Fibroblast of skin of left biceps (primary cell): ENCODE measurements at places on chromosomes 16 and 17.

DNA sequence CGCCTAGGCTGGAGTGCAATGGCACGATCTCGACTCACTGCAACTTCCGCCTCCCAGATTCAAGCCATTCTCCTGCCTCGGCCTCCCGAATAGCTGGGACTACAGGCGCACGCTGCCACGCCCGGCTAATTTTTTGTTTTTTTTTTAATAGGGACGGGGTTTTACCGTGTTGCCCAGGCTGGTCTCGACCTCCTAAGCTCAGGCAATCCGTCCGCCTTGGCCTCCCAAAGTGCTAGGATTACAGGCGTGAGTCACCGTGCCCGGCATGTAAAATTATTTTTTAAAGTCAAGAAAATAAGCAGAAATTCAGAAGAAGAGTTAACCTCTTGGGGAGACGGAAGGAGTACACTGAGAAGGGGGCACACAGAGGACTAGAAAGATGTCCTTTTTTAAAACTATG is 27.5 kb downstream of the CDYL2 start:
- no peak for DNase-seq

GRCh38 chr17:1871756-1872155 is 42.0 kb downstream of the RPA1 start:
- no peak for DNase-seq

DNA sequence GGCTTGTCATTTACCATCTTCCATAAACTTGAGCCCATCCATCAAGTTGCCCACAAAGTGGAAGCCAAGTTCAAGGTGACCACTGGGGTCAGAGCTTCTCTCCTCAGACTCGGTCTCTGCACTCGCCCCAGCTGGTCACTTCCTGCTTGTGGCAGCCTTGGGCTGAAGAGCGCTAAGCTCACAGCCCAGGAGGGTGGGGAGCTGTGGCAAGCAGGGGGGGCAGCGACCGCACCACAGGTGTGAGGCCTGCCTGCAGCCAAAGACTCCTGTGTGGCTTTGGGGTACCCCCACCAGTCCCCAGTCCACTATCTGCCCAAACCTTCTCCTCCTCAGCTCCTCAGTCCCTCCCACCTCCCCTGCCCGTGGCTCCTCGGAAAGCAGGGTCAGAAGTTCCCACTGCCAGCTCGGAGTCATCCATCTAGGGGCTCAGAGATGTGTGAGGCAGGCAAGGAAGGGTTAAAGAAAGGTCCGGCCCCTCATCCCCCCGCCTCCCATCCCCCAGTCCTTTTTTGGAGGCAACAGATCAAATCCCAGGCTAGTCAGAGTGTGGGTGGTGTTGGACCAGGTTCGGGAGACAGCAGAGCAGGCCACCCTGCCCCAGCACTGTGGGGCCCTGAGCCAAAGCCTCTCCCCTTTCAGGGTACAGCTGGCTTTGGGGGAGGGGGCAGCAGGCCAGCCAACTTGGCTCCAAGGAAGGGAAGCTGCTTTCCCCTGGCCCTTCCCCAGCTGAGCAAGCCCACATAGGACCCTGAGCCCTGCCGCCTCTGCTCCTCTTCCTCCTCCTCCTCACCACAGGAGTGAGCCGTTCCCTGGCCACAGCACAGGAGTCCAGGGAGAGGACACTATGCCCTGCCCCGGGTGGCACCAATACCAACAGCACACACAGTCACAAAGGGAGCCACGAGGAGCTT is 3.2 kb downstream of the CSF3 start:
- no peak for DNase-seq

- DNase-seq: no peak
These were observed 14.4 kb downstream of the CHCT1 start for GRCh38 chr17:60436676-60437075.

GRCh38 chr16:60458255-60458654 is 1578.0 kb downstream of the CDH8 start:
- DNase-seq: no peak
